ENCODE measurements at places on chromosomes 12 and 14.

DNA sequence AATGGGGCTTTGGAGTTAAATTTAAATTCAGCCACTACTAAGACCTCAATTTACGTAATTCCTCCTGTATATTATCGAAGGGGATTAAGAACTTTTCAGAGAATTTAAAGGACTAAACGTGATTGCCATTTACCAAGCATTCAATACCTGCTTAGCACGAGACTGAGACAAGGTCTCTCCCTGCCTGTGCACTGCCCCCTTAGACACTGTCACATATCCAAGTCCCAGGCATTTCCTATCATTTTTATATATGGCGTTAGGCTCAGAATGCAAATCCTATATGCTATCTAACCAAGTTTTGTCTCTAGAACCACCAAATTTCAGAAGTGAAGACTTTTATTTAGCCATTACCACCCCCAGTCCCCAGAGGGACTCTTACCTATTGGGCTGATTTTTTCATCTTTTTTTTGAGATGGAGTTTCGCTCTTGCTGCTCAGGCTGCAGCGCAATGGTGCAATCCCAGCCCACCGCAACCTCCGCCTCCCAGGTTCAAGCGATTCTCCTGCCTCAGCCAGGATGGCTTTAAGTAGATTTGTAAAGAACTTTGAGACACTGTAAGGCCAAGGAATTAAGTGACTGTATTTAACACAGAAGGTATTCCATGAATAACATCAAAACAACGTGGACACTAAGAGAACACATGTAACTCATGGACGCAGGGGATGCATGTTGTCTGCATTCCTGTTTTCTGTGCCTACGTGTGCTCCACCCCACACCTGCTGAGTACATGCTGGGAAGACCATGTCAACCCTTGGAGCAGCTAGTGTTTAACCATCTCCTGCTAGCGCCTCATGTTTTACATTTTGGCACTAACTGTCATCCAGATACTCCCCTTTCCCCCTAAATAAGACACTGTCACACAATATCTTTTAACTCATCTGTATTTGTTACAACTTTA lies 6.4 kb downstream of the HSP90AA1 start:
- DNase-seq: no peak

GRCh38 chr14:51093371-51094281 lies 1.3 kb downstream of the TRIM9 start:
- DNase-seq: no peak

DNA sequence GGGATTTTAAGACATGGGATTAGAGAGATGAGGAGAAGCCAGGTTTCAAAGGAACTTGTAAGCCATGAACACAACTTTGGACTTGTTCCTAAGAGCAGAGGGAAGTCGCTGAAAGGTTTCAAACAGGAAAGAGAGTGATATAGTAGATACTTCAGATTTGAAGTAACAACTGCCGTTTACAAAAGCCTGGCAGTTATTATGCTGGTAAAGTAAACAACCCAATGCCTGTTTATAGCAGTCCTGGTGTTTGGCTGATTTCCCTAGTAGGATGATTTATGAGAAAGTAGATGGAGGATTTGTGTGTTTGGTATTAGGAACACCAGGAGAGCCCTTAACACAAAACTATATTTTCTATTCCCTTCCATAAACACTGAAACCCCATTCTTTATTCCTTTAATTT lies 285.7 kb downstream of the RMST start:
- no peak for DNase-seq

- no peak for DNase-seq
These were observed 68.2 kb downstream of the FRMD6 start for GRCh38 chr14:51719955-51720354.

- no peak for DNase-seq
These were observed 121.6 kb downstream of the LLPH start for GRCh38 chr12:66008985-66009384.

GRCh38 chr12:91588874-91589454 lies 406.3 kb upstream of the DCN start:
- no peak for DNase-seq

DNA sequence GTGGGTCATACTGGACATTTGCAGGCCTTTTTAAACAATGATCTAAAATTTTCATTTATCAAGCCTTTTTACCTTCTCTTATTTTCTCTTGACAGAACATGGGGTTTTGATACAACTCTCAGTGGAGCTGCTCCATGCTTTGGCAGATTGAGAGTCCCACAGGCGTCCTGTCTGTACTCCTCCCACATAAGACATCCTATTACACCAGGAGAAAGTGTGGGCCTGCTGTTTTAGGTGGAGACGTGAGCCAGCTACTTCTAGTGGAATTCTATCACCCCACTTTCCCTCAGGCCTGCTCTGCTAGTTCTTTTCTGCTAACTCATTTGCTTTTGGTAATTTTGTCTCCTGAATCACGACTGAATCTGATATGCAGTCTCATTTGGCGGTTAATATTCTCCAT lies 33.5 kb upstream of the NRXN3 start:
- DNase-seq: no peak

DNA sequence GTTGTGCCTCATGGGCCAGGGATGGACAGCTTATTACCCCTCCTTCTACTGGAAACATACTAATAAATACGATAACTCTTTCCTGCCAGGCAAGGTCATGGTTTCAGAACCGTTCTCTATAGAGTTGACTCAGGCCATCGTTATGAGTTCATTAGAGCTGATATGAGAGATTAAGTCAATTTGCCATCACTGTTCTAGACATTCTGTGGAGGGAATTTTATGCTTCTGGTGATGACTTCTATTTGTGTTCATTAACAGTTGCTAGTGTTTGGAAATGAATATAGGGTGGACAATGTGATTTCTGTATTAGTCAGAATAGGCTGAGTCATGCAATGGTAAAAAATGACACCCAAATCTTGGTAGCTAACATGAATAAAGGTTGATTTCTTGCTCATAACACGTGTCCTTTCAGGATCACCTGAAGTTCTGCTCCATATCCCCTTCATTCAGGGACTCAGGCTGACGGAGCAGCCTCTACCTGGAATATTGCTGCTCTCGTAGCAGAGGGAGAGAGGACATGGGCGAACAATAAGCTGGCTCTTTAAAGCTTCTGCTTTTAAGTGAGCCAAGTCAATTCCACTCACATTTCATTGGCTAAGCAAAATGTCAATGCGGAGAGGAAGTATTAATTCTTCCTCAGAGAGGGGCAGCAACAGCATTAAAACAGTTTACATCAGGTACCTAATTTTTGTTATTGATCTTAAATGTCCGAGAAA lies 18.5 kb upstream of the TBPL2 start:
- DNase-seq: no peak

GRCh38 chr12:120950807-120951206 lies 27.5 kb upstream of the HNF1A start:
- DNase-seq: no peak

DNA sequence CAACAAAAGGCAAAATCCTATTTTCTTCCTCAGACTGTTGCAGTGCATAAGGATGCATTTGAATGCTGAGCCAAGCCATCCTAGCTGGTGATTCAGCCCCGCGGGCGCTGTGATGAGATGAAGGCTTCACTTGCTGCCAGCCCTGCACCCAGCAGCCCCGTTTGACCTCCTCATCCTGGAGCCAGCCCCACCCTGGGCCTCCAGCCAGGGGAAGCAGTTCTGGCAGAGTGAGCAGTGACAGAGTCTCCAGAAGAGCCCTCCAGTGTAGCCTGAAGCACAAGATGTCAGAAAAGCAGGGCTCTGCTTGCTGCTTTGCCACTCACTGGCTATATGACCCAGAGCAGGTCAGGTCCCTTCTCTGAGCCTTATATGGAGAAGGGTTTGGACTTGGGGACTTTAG lies 96.2 kb upstream of the HSPB8 start:
- DNase-seq: no peak

- no peak for DNase-seq
These were observed 66.8 kb downstream of the SPATA7 start for GRCh38 chr14:88452231-88452630.

- no peak for DNase-seq
These were observed 26.0 kb downstream of the DDHD1 start for GRCh38 chr14:53127151-53127550.

- DNase-seq: no peak
These were observed 4.3 kb upstream of the NIN start for GRCh38 chr14:50835280-50835679.

DNA sequence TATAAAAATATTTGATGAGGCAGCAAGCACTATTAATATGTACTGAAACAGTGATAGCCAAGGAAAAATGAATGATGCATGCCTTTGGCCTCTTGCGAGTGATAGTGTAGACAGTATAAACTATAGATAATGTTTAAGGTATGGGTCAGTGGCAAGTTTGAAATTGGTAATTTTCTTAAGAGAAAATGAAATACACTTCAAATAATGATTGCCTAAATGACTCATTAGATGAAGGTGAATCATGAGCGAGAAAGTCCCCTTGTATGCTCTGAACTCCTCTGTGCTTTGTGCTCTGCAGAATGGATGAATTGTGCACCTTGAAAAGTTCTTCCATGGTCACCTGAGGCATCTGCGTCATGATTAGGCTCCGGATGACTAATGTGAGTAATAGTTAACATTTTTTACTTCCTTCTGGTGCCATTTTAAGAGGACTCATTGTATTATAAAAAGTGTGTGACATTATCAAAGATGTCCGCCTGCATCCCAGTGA lies 84.9 kb upstream of the RTL1 start:
- DNase-seq: no peak

- no peak for DNase-seq
These were observed 40.9 kb upstream of the NOS1 start for GRCh38 chr12:117402363-117402762.

- no peak for DNase-seq
These were observed 99.2 kb upstream of the ZDHHC17 start for GRCh38 chr12:76664731-76665130.

- no peak for DNase-seq
These were observed 1.2 kb downstream of the KCNK13 start for GRCh38 chr14:90062822-90063539.

- DNase-seq: no peak
These were observed 208.2 kb downstream of the DAD1 start for GRCh38 chr14:22380571-22381407.

- no peak for DNase-seq
These were observed 224.2 kb upstream of the DIO3 start for GRCh38 chr14:101337053-101337452.

DNA sequence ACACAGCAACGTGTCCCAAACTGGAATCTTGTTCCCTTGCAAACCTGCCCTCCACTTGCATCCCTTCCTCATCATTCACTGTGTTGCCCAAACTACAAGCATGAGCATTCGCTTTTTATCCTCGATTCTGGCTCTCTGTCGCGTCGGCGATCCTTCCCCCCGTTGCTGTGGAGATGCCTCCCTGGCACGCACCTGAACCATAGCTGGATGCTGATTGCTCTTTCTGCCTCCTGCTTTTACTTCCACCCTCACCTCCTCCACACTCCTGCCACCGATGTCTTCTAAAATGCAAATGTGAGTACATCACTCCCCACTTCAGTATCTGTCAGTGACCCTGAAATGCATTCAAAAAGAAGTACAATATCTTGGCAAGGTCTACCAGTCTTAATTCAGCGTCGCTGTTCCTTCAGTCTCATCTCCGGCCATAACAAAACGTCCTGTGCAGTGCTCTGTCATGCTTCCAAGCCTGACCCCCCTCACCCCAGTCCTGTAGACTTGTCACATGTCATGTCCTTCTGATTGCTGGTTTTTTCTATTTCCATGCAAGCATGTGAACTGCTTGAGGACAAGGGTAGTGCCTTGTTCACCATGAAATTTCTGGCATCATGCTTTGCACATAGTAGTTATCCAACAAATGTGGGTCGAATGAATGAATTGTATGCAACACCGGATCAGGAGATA lies 2.5 kb upstream of the PPP2R5C start:
- DNase-seq: no peak

DNA sequence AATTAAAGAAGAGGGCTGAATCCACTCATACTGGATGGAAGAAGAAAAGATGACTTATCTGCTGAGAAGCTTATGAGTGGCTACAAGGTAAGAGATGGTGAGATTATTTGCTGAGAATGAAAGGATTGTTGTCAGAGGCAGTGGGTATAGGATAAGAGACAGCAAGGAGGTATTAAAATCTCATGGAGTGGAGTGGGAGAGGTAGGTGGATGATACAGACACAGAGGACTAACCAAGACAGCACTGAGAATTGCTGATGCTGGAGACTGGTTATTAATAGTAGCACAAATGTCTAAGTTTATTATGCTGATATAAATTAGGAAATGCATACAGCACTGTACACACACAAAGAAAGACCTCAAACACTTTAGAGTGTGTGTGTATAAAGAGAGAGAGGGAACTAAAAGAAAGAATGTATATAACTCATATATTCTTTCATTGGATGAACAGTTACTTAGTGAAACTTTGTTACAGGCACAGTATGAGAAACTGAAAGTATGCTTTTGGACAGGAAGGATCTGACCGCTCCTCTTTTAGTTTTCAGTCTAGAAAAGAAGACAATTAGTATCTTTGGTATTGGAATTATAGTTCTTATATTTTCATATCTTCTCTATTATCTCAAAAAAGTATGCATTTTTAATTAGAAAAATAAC lies 543.1 kb downstream of the LRFN5 start:
- no peak for DNase-seq

DNA sequence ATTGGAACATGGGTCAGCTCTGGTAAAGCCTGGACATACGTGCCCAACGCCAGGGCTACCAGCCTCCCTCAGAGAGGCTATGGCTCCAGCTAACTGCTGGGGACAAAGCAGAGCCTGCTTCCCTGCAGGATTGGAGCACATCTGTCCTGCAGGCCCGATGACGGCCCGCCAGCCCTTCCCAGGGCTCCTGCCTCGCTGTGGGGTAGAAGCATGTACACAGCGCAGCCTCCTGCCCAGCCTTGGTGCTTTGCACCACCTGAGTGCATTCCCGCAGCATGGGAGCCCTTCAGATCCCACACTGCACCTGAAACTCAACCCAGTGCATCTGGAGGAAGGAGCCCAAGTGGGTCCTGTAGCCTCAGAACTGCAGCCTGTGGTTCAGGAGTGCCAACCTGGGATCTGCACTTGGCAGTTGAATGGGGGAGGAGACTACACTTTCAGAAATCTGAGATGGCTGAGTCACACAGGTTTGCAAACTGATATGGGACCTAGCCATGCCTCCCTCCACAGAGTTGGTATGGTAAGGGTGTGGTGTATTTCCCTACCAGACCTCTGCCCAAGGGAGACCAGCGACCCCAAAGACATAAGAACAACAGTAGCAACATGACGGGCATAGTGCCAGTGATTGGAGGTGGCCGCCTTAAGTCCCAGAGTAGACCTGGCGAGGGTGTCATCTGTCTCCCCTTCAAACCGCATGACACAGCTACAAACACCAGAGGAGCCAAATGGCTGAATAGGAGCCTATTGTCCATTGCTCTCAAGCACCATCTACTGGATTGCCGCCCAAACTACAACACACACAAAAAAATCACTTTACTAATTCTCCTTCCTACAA lies 273.9 kb upstream of the MIS18BP1 start:
- peak; percentile 12 for DNase-seq

DNA sequence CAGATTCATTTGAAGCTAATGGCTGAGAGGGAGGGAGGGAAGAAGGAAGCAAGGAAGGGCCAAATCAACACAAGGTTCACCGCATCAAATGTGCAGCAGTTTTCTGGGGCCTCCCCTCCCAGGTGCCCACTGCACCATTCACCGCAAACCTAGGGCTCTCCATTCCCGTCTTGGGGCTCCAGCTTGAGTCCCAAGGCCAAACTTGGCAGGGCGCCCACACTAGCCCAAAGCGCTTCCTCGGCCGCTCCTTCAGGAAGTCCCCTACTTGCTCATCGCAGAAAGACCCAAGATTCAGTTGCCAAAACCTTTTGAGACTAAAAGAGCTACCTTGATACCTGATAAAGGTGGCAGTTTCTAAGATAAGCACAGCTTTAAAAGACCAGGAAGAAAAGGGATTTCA lies 140.5 kb upstream of the FKBP4 start:
- no peak for DNase-seq

GRCh38 chr14:22737052-22737451 lies 29.4 kb upstream of the OXA1L start:
- DNase-seq: no peak

- no peak for DNase-seq
These were observed 1339.2 kb downstream of the AACS start for GRCh38 chr12:126404293-126404881.

Data from left renal cortex interstitium (tissue), 4 donors.